NCI-H345 (cell line): ENCODE measurements at places on chromosomes 12 and 14.

DNA sequence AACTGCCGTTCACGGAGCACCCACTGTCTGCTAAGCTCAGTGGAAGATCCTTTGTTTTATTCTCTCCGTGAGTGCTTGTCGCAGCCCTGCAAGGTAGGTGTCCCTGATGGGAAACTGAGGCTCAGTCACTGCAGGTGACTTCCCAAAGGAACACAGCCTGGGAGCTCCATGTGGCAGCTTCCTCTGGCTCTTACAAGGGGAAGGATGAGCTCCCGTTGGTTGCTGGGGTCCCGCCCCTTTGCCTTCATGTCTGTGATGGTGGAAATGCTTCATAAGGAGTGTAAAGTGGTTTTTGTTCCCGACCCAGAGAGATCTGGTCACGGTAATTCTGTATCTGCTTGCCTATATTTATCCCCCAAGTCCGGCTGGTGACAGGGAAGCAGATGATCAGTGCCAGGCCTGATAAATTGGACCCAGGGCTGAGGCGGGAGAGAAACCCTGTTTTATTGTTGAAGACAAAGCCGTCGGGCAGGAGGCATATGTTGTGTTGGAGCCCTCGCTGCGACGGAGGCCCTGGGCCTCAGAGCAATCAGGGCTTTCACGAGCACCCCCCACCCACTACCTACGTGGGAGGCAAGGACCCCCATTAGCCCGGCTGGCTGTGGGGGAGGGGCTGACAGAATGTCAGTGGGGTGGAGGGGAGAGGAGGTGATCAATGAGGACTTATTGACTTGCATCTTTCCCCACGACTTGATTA is 91.9 kb downstream of the KIF26A start:
- DNase-seq = no peak

DNA sequence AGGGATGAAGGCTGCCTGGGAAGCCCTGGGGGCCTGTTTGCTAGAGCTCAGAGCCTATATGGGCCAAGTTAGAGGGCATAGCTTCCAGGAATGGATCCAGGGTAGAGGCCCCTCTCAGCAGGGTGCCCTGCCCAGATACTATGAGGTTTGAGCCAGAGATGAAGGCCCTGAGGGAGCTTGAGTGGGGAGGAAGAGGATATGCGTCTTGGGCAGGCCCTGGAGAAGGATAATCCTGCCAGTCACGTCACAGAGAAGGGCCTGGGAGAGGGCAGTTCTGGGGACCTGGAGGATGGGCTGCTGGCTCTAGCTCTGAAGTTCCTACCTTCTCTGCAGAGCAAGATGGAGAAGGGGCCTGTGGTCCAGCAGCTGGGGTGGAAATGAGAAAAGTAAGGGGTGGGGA is 5.9 kb upstream of the CACNB3 start:
- no peak for DNase-seq

GRCh38 chr12:48880647-48881046 is 15.0 kb upstream of the RND1 start:
- DNase-seq = no peak

GRCh38 chr12:14771651-14772137 is 31.6 kb downstream of the WBP11 start:
- no peak for DNase-seq

GRCh38 chr12:13918897-13919296 is 62.5 kb downstream of the GRIN2B start:
- DNase-seq = no peak

- no peak for DNase-seq
Observed at GRCh38 chr12:99916555-99916954, 68.2 kb downstream of the ANKS1B start.
